Activated gamma-delta T cell (primary cell): ENCODE measurements at places on chromosomes 2 and 18.

- no peak for DNase-seq
These were observed 112.5 kb upstream of the CREB1 start for GRCh38 chr2:207417301-207417718.

DNA sequence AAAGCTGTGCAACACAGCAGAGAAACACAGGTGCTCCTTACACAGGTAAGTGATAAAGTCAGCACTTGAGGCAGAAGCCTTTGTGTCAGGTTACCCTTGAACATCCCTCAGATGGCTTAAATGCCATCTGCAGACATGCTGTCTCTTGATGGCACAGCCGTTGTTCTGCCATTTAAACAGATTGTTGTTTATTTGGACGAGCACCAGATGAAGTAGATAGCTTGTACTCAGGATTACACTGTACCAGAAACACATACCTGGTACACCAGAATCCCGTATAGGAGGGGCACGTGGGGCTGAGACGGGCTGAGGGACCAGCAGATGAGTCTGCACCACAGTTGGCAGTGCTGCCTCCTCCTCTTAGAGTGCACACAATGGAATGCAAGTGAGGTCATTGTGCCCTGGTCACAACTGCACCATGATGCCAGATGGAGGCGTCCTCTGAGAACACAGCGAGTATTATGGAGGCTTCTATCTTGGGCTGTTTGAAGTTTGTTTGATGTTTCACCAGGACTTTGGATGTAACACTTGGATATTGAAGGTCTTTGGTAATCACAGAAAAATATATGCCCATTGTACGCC, 143.0 kb downstream of the TANC1 start:
- DNase-seq = no peak

GRCh38 chr2:240507778-240508251, 50.0 kb downstream of the ANKMY1 start:
- DNase-seq = no peak

- DNase-seq = no peak
These were observed 34.4 kb upstream of the DLX2 start for GRCh38 chr2:172137109-172137508.

- no peak for DNase-seq
These were observed 6.7 kb downstream of the TNFRSF11A start for GRCh38 chr18:62331581-62332356.

DNA sequence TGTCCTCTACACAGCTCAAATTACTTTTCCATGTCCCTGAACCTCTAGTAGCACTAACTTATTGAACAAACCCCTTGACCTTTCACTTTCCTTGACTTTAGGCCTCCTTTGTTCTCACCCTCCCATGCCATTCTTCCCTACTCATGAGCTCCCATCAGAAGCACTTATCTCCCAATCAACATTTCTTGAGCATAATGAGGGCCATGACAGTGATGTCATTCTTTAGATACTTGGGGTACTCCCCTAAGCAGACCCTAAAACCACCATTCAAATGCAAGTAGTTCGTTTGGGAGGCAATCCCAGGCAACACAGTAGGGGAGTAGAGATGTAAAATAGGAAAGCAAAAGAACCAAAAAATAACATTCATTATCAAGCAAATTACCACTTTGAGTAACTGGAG, 115.9 kb upstream of the ARHGAP28 start:
- no peak for DNase-seq

DNA sequence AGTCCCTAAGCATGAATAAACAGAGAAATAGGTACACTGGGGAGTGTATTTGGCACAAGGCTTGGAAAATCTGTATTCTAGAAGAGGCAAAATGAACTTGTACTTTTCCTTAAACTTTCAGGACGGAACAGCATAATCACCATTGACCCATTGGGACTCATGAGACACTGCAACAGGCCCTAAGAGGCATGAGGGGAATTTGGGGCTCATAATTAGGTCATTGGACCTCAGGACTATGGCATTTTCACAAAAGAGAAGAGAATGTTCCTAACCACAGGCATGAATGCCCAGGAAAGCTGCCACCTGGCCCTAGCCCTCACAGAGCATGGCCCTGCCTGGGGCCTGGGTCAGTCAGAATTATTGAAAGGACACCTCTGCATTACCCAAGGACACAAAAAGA, 67.9 kb upstream of the PIK3C3 start:
- DNase-seq = no peak

DNA sequence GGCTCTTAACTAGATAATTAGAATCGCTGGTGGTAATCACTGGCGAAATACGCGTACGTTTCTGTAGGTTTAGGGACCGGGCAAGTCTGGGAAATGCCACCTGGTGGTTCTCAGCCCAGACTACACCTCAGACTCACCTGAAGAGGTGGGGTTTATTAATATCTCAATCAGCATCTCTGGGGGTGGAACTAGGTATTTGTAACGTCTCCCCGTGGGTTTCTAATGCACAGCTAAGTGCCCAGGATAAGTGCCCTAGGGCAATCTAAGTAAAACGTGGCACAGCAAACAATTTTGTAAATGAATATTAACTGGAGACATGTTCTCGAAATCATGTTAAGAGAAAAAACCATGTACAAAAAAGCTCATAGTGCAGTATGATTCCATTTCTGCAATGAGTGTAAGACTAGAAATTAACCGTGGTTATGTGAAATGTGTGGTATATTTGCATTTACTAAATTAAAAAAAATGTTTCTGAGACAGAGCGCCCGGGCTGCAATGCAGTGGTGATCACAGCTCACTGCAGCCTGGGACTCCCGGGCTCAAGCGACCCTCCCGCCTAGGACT, 760 bp upstream of the CNOT11 start:
- DNase-seq = no peak

DNA sequence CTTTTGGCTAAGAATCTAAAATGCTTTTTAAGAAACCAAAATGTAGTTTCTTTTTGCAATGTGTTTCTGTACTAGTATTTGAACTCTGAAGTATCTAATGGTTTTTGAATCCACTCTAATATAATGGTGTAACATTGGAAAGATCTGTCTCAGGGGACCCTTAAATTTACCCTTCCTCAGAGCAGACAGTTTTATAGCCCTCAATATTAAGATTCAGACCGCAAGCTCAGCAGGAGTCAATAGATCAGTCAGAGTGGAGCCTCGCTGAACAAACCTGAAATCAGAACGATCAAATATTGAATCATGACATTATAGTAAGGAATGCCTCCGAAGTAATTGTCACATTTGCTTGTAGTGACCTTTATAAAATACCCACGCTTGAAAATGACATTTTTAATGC, 18.3 kb downstream of the SGPP2 start:
- no peak for DNase-seq

DNA sequence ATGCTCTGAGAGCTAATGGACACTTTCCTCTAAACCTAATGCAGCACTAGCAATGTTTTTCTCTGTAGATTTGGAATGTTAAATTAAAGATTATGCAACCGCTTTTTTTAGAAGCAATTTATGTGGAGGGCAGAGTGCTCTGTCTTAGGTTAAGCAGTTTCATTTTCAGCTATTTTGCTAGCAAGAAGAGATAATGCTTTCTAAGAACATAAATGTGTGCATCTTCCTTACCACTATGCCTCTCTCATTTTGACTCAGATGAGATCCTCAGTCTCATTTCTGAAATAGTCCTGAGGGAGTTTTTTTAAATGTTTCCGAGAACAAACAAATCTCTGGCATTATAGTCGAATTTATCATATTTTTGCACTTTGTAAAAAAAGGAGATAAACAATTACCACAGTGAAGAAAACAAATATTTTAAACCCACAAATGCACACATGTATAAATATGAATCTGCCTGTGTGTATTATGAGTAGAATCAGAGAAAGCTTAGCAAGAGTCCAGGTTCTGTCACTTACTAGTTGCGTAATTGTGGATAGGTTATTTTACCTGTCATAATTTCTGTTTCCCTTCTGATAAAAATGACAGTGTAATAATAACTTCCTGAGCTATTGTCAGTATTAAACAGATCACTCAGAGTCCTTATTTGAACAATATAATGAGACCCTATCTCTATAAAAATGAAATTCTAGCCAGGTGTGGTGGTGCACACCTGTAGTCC, 207.7 kb upstream of the CRIM1 start:
- DNase-seq = no peak

- no peak for DNase-seq
These were observed 61.6 kb upstream of the CXCR4 start for GRCh38 chr2:136179602-136179975.

DNA sequence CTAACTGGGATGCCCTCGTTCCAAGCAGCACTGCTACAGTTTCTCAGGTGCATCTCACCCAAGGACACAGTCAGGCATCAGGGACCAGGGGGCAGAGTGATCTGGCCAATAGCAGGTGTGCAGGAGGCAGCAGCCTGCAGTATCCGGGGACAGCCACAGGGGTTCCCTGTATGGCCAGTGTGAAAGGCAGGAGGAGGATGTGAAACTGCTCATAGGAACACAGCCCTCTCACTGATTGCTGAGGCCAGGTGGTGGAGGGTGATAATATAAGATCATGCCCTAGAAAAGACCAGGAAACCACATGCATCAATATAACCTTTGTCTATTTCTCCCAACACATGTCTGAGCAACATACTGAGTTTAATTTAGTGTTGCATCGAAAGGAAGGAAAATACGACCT, 112.7 kb upstream of the TACR1 start:
- DNase-seq = no peak

- no peak for DNase-seq
These were observed 38.1 kb upstream of the TGIF1 start for GRCh38 chr18:3411854-3412268.
